Right lung (tissue), 10 donors: ENCODE measurements at places on chromosomes 5 and 9. TPM values are rescaled to one million over a fixed set of nuclear protein-coding genes. Genes with fewer than 3 reads are reported as not detected.

GRCh38 chr5:11384441-11385250 lies 519.6 kb downstream of the CTNND2 start:
- peak; percentile 26 for DNase-seq

DNA sequence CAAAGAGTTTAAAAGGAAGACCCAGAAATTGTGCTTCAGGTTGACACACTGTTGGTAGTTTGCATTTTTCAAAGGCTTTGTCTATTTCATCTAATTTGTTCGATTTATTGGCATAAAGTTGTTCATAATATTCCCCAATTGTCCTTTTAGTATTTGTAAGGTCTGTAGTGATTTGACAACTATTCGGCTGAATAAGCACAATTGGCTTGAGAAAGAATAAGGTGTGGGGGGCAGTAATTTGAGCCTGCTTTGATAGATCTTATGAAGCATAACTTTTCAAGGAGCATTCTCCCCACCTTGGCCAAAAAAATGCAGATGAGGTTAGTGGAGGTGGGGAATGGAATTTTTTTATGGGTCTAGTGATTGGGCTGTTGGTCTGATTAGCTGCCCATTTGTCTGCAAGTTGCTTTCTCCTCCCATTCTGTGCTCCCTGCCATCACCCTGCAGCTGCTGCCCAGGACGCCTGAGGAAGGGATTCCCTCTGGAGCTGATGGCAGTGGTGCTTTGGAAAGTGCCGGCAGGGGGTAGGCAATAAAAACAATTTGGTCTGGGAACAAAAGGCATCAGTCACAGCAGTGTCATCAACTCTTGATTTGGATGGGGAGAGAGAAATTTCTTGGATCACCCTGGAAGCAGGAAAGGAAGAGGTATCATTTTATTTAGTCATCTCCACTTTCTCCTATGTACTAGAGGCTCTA lies 26.6 kb downstream of the WNT8A start:
- no peak for DNase-seq

DNA sequence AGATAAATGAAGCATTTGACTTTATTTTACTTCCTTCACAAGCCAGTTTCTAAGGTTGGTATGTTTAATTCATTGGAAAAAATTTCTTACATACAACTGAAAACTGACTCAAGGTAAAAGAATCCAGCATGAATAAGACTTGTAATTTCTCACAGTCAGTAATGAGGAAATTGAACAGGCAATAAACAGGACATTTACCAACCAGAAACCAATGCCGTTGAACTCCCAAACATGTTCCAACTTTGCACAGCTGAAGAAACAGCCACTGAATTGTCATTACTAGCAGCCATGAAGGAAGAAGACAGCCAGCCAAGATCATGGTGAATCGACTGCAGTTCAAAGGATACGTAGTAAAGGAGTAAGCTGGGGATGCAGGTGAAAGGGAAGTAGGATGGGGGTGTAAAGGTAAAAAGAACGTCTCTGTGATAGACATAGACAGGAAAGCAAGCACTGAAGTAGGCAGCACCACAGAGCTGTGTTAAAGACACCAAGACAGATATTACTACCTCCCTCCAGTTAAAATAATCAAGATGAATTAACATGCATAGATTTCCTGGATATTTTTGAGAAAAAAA lies 21.3 kb upstream of the SLC12A2 start:
- DNase-seq, result no peak

- DNase-seq, result no peak
These were observed 30.6 kb upstream of the ASS1 start for GRCh38 chr9:130414081-130414731.

DNA sequence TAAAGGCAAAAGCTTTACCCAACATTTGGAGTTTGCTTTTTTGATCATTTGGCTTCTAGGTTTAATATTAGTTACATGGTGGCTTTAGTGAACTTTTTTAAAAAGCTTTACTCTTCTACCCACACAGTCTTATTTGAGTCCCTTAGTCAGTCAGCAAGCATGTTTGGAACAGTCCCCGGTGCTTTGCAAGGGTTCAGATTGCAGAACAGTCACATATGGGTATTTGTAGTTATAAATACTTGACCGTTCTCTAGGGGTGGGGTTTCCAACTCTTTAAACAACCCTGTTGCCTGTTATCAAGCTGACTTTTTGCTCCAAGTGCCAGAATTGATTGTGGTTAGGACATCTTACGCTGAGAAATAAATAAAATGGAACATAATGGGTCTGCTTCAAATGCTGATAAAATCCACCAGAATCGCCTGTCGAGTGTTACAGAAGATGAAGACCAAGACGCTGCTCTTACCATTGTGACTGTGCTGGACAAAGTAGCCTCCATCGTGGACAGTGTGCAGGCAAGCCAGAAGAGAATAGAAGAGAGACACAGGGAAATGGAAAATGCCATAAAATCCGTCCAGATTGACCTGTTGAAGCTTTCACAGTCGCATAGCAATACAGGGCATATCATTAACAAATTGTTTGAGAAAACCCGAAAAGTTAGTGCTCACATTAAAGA lies at the start of gene CAVIN4:
TSS of gene CAVIN4 (plus strand) at position 304 of the 673 bp plus-strand sequence. CDS start at position 369, 65 bp downstream.
- DNase-seq, result no peak

The FBN2 gene
- 56.2 TPM for polyA plus RNA-seq
